ENCODE measurements at places on chromosomes 16 and 17.

GRCh38 chr17:19408346-19408710 lies 2.7 kb upstream of the RNF112 start:
- no peak for DNase-seq

DNA sequence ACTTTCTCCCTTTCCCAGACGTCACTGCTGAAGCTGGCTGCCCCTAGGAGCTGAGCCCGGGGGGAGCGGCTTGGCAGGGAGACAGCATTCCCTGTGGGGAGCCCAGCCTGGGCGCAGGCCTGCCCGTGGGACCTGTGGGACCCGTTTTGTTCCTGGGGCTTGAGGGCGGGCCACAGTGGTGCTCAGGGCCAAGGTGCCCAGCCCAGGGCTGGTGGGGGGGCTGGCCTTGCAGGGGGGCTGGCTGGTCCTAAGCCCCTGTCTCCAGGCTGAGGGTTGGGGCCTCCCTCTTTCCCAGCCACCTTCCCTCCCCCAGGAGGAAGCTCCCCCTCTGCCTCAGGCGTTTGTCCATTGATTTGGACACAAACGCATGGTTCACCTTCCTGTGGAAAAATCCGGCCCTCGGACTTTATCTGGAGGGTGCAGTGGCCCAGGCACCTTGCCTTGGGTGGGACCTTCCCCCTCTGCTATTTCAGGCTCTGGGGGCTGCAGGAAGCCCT lies 4.4 kb downstream of the NHERF2 start:
- DNase-seq, result no peak

- DNase-seq, result no peak
Observed at GRCh38 chr16:68528686-68529379, 10.3 kb upstream of the ZFP90 start.

GRCh38 chr17:13513039-13513405 lies 88.7 kb downstream of the HS3ST3A1 start:
- no peak for DNase-seq

DNA sequence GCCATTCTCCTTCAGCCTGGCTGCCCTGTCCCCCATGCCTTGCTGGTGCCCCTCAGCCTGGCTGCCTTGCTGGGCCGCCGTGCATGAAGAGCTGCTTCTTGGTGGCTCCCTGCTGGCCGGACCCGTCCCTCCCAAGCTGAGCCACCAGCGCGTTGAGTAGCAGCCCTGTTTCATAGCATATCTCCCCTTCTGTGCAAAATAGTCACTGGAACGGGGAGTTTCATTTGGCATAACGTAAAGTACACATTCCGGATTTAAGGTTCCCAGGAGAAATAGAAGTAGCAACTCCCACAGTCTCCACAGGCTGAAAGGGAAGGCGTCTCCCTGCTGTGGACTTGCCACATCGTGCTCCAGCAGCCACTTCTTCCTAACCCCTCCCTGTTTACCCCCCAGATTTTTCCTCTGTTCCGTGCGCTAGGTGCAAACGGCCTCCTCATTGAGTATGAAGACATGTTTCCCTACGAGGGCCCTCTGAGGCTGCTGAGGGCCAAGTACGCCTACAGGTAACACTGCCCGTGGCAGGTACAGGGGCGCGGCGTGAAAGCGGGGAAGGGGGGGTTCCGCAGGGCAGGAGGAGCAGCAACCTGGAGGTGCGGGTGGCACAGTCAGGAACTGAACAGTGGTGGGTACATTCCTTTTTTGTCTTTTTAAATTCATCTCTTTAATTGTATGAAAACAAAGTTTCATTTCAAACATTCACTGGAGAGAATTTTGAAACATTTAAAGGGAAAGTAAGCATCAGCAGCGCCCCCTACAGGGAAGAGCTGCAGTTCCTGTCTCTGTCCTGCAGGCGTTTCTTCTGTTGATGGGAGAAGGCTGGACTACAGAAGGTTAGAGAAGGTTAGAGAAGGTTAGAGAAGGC lies 5.8 kb upstream of the OGFOD3 start:
- DNase-seq, result no peak

GRCh38 chr17:2213291-2213960 lies 90.2 kb downstream of the SMG6 start:
- no peak for DNase-seq

- DNase-seq, result no peak
Observed at GRCh38 chr17:13940858-13941665, 128.2 kb upstream of the COX10 start.

DNA sequence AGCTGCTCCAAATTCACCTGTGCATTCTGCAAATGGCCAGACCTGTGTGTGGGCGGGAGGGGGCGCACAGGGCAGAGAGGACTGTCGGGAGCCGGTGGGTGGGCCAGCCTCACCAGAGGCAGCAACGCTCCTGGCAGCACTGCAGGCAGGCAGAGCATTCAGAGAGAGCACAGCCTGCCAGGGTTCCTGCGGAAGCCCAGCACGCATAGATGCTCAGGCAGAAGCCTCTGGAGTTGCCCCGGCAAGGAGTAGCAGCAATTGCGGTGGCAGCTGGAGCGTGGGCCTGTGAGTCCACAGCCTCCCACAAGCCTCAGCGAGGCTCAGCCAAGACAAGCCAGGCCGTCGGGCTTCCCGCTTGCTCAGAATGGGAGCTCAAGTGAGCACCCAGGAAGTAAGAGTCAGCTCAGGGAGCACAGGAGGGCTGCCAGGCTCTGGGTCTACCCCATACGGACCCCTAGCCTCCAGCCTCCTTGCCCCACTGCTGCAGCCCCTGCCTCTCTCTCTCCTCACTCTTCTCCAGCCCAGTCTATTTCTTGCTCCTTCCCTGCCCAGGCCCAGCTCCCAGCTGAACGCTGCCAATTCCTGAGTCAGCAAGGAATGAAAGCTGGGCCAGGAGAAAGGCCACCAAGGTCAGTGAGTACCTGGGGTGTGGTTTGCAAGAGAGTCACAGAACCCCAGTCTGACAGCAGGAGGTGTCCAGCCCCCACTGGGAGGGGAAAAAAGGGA lies 9.6 kb downstream of the EMC6 start:
- DNase-seq, result no peak

DNA sequence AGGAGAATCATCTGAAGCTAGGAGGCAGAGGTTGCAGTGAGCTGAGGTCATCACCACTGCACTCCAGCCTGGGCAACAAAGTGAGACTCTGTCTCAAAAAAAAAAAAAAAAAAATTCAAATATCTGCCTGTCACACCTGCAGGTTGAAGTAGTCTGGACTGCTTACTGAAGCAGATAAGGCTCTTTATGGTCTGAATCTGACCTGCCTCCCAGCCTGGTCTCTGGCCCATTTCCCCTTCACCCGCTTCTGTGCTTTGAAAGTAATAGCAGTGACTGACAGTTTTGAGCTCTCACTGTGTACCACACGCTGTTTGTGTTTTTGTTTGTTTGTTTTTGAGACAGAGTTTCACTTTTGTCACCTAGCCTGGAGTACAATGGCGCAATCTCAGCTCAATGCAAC lies 5.8 kb downstream of the SEZ6L2 start:
- no peak for DNase-seq

- no peak for DNase-seq
Observed at GRCh38 chr17:72115781-72116525, 4.9 kb upstream of the SOX9 start.

GRCh38 chr16:89407925-89408300 lies 82.4 kb downstream of the ANKRD11 start:
- DNase-seq, result no peak

GRCh38 chr17:56883616-56884015 lies 30.2 kb downstream of the TRIM25 start:
- DNase-seq, result no peak

- DNase-seq, result no peak
Observed at GRCh38 chr17:52674686-52675085, 516.2 kb upstream of the CA10 start.

DNA sequence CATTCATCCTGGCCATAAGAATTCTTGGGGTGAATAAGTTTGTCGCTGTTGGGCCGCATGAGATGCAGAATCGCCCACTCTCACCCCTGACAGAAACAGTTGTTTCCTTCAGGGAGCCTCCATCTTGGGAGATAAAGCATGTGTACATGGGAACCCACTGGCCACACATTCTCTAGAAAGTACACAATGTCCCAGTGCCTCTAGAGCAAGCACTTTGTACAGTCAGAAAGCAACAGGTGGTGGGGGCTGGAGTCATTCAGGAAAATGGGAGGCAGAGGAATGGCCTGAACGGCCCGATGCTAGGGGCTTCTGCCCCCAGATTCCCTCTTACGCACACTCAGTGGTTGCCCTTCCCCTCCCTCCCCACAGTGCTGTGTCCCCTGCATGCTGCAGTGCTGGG lies 16.1 kb downstream of the ACE start:
- DNase-seq, result no peak

GRCh38 chr17:82977606-82978005 lies 101.8 kb upstream of the METRNL start:
- no peak for DNase-seq

- no peak for DNase-seq
Observed at GRCh38 chr17:45103269-45103795, 29.0 kb downstream of the PLCD3 start.

- DNase-seq, result no peak
Observed at GRCh38 chr16:89337965-89338364, 120.5 kb downstream of the ZNF778 start.

GRCh38 chr16:23382279-23382678 lies 70.7 kb downstream of the COG7 start:
- DNase-seq, result no peak

DNA sequence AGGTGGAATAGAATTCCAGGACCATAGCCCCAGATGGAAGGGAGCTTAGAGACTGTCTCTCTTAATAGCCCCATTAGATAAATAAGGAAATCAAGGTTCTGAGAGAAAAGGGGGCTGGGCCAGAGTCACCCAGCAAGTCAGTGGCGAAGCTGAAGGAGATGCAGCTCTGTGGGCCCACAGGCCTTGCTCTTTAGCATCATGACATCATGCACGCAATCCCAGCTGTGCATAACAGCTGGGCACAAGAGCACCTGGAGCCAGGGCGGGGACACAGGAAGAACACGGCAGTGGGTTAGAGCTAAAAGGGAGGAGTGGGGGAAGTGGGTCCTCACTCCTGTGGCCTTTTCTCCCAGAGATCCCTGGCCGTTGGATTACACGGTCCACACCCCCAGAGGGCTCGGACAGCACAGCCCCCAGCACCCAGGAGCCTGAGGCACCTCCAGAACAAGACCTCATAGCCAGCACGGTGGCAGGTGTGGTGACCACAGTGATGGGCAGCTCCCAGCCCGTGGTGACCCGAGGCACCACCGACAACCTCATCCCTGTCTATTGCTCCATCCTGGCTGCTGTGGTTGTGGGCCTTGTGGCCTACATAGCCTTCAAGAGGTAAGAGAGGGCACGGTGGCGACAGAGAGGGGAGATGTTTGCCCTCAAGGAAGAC lies 15.1 kb downstream of the NGFR start:
- no peak for DNase-seq

DNA sequence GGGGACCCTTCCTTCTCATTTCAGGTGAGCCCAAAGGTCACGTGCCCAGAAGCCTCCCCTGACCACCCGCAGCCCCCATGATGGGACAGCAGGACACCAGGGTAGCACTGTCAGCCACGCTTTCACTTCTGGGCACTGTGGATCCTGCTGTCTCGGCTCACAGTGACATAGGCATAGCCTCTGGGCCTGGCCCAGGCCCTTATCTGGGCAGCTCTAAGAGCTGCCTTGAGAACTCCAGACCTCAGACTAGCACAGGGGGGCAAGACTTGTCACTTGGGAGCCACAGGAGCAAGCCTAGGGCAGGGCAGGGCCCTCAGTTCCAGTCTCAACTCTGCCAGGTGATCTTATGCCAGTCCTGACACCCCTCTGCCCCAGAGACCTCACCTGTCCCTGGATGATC lies 4.7 kb downstream of the NATD1 start:
- DNase-seq, result no peak

DNA sequence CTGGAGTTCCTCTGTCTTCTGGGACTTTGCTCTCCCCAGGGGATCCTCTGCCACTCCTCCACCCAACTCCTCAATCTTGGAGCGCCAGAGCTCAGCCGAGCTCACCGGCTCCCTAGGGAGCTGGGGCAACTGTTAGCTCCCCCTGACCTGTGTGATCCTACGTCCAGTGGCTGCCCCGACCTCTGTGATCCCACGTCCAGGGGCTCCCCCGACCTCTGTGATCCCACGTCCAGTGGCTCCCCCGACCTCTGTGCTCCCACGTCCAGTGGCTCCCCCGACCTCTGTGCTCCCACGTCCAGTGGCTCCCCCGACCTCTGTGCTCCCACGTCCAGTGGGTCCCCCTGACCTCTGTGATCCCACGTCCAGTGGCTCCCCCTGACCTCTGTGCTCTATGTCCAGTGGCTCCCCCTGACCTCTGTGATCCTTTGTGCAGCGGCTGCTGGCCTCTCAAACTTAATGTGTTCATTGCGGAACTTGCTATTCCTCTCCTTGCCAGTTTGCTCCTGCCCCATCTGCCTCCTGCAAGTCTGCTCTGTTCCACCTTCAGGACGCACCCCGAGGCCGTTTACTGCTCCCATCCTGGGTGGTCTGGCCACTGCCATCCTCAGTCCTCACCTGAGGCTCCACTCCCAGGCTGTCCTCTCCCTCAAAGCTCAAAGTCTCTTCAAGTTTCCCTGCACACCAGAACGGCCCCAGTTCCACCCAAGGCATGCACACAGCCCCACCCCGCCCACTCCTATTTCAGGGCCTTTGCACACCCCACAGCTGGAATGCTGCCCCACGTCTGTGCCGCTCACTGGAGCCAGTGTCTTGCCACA lies 2.8 kb downstream of the VPS9D1 start:
- no peak for DNase-seq

GRCh38 chr17:67293251-67294203 lies 48.5 kb upstream of the HELZ start:
- DNase-seq, result no peak

DNA sequence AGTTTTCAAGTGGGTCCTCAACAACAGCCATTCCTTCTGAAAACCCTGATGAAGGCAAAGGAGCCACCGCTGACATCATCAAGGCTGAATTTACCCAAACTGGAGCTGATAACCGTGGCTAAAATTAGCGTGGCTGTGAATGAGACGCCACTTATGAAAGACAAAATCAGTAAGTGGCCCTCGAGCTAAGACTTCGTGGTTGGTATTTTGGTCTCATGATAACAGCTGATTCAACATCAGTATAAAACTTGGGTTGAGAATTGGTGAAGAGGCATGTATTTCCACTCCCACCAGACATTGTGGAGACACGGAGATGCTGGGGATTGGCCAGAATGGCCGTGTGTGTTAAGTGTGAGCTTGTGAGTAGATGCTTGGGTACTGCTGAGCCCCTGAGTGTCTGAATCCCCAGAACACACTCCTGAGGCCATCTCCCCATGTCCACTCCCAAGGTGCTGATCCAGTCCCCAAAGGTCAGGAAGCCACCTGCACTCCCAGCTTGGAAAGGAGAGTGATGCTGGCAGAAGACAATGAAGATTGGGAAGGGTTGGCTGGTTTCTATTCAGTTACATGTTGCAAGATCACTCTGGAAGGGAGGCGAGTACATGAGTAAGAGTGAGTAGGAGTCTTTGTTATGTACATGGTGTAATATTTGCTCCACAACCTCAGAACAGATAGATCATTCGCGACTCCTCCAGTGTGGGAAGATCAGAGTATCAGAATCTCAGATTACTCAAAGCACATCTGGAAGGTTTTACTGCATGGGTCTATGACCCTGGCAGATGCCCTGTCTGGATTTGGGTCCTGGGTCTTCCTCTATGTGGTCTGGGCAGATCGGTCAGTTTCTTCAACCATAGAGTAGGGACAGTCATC lies 207.7 kb downstream of the HS3ST3A1 start:
- DNase-seq, result no peak

- DNase-seq, result no peak
Observed at GRCh38 chr16:56691885-56692284, 9.6 kb downstream of the MT1X start.

GRCh38 chr17:82782657-82783207 lies 30.9 kb downstream of the TBCD start:
- DNase-seq, result no peak
